ENCODE measurements at places on chromosomes 6 and 20. TPM values are rescaled to one million over a fixed set of nuclear protein-coding genes. Genes with fewer than 3 reads are reported as not detected.

The SLC9A8 gene
- total RNA-seq, result 9.3 TPM

The PROKR2 gene
- not detected for total RNA-seq

The ZKSCAN3 gene
- total RNA-seq, result 2.1 TPM

The EFCAB8 gene
- total RNA-seq, result not detected

The PTK6 gene
- 2.4 TPM for total RNA-seq

The NPEPL1 gene
- total RNA-seq, result 29.9 TPM

The RFX6 gene
- not detected for total RNA-seq

The FAM217A gene
- not detected for total RNA-seq

The HLA-DRB5 gene
- not detected for total RNA-seq

The ZC3H12D gene
- 0.20 TPM for total RNA-seq

The C6orf141 gene
- total RNA-seq, result 25.8 TPM

The GMPR gene
- 0.30 TPM for total RNA-seq

The BANF2 gene
- total RNA-seq, result not detected

The RPP40 gene
- 33.9 TPM for total RNA-seq

The TOX2 gene
- total RNA-seq, result 10.2 TPM

The SPDEF gene
- total RNA-seq, result 2.7 TPM

The SNAP91 gene
- 0.08 TPM for total RNA-seq

The TULP1 gene
- not detected for total RNA-seq

The CTAGE9 gene
- not detected for total RNA-seq

The PXDC1 gene
- total RNA-seq, result 15.2 TPM

The MLN gene
- total RNA-seq, result not detected

The MRAP2 gene
- total RNA-seq, result 1.1 TPM

Data from A549 treated with CpdA at 1 μM for 4 hours (cell line).